Stimulated activated CD8-positive, alpha-beta memory T cell treated with anti-CD3 and anti-CD28 coated beads, Interleukin-2, amount 100 ng/mL, for 1 hour (primary cell): ENCODE measurements at places on chromosomes 12 and 14.

DNA sequence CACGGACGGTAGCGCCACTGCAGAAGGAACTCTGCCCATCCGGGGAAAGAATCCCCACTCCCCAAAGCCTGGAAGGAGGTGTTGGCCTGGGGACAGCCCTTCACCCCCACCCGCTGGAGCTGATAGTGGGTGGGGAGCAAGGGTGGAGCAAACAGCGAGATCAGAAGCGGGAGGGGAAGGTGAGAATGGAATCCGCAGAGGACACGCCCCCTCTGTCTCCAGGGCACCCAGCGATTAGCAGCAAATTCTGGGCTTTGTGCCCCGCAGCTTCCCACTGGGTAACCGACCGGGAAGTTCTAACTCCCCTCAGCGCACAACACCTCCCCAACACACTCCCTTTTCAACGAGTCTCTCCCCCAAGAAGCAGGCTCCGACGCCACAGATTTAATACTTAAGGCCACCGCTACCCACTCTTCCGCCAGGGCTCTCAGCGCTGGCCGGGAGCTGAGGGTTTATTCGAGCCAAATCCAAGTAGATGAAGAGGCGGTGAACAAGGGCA, 1.4 kb downstream of the SLC25A29 start:
- DNase-seq, result no peak

DNA sequence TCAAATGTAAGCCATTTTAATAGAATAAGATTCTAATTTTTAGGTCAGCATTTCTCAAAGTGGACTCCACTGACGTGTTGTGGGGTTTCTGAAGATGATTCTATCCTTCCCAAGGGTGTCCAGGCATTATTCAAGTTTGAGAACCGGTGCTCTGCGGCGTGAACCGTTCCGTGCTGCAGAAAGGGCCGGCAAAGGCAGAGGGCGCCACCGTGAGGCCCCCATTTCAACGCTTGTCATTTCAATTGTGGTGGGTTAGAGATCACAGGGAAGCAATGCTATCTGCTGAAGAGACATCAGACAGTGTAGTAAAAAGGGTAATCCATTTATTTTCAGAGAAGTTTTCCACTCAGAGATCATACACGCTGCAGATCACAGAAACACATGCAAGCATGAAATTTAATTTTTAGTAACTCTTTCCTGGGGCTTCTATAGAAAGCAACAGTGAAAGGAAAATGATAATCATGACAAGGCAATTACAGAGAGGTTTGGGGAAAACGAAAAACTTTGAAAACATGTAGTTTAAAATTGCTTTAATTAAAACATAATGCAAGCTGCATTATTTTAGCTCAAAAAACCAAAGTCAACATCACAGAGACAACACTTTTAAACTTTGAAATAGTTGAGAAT, 201.7 kb downstream of the EXOC5 start:
- DNase-seq, result no peak

DNA sequence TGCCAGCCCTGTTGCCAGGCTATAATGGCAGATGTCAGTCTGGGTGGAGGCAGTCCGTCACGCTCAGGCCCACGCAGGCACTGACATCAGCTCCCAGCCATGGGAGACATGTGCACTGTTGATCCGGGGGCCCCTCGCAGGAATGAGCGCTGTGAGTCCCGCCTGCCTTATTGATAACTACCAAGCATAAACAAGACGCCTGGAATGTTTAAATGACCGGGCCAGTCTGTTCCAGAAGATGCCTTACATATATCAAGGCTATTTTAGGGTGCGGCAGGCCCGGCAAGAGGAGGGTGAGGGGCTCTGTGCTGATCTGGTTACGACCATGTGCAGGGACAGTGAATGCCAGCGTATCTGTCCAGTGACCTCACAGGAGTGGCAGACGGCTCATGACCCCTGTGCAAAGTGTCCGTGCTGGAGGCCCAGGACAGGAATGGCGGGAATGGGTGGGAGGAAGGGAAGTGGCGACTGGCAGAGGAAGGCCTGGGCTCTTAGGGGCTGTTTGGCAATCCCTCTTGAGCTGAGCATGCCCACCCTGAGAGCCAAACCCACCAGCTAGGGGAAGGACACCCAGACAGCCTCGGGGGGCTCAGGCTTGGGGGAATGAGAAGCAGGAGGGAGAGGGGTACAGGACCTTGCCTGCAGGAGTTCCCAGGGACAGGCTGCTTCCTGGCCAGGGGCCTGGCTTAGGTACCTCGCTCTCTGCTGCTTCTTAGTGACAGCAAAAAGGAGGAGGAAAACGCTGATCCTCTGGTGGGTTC, 49.3 kb downstream of the DLK1 start:
- DNase-seq, result no peak

DNA sequence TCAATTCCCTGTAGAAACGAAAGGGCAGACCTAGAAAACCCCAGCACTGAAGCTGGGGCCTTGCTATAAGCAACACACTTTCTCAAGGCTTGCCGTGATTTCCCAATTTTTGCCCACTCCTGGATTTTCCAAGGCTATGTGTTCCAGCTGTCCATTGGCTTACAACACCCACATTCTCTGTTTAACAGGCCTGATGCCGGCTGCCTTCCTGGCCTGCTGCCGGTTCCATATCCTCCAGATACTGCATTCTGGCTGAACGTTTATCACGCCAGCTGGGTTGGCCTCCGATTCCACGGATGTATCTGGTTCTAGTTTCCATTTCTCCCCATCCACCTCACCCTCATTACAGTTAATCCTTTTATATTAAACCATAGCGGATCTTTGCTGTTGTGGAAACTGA, 2.0 kb upstream of the PCNX1 start:
- DNase-seq, result no peak

DNA sequence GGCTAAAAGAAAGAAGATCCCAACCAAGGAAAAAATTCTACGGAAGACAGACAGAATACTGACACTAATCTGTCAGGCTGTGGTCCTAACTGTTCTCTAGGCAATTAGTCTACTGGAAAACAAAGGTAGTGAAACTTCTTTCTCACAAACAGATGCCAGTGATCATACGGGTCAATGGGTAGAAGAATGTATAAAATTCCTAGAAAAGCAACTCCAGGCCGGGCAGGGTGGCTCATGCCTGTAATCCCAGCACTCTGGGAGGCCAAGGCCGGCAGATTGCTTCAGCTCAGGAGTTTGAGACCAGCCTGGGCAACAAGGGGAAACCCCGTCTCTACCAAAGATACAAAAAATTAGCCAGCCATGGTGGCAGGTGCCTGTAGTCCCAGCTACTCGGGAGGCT, 64.8 kb downstream of the HECTD4 start:
- DNase-seq, result no peak

GRCh38 chr14:102215071-102215470, 75.4 kb downstream of the WDR20 start:
- no peak for DNase-seq

- DNase-seq, result no peak
These were observed 678.4 kb downstream of the MED13L start for GRCh38 chr12:115598871-115599811.

DNA sequence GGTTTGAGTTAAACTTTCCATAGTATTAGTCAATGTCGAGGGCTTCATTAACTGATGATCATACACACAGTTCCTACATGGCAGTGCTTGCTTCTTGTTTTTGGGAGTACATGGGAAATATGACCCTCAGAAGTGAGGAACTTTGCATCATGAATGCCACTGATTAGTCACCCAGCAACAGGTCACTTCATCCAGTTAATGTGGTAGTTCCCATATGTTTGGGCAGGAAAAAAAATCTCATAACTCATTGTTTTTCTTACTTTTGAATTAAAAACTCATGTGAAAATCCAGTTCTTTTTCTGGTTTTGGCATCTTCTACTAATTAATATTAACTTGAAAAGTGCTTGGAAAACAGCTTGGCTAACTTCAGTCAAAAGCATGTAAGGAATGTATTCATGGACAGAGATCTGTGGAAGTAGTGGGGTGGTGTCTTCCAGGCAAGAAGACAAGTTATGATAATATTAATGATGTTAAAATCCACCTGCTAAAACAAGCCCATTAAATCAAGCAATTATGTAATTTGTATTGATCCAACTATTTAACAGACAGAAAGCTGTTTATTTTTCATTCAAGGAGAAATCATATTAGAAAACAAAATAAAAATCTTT, 309.1 kb upstream of the NAV3 start:
- no peak for DNase-seq

- DNase-seq, result no peak
These were observed 108.2 kb downstream of the SLC38A6 start for GRCh38 chr14:61089126-61089750.

- no peak for DNase-seq
These were observed 27.4 kb upstream of the GARIN6 start for GRCh38 chr12:99620159-99620479.

DNA sequence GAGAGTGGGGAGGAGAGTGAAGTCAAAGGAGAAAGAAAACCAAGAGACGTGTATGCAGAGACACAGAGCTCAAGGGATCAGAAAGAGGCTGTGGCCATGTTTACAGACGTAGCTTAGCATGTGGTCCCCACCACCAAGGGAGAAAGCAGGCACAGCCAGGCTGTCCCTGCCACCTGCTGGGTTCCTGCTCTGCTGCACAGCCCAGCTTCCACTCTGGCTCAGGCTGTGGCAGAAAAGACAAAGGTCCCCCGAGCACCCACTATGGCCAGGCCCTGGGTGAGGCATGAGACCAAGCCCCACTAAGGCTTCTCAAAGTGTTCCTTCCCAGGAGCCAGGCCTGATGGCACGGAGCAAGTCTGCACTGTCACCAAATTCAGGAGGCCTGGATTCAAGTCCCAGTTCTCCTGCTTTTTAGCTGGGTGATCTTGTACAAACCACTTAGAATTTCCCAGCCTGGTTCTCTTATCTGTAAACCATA, 25.9 kb upstream of the COL2A1 start:
- DNase-seq, result no peak

DNA sequence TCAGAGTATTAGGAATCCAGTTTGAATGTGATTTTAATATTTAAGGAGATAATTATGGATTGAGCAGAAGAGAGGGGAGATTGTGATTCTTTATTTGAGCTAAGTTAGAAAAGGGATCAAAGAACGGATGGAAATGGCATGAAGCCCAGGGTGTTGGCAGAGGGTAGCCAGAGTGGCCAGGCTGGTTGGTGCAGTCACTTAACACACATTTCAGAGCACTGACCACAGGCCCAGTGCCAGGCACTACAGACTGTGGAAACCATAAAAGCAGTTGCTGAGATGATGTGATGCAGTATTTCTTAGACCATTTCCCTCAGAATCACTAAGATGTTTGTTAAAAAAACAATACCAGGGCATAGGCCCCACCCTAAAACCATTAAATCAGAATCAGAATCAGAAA, 167.7 kb upstream of the AMIGO2 start:
- no peak for DNase-seq

DNA sequence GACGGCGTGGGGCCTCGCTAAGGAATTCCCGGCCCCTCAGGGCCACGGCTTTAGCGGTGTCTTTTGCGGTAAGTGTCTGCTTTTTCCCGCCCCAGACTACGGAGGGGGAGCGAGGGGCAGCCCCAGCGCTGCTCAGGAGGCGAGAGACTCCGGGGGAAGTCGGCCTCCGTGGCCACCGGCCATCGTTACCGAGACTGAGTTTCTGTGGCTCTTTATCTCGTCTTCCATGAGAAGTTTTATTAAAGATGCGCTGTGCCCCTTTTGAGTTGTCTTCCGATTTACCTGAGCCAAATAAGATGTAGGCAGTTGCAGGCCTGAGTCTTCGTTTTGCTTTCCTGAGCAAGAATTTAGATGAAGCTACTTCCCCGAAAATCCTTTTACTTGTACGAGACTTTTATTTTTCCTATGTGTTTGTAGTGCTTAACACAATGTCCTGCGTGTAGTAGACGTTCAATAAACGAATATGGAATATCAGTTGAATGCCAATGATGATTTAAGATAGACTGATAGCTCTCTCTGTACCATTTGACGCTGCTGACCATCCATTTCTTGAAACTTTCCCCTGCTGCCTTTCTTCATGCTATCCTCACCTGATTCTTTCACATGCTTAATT, 462 bp downstream of the SRP54 start:
- DNase-seq, result no peak

GRCh38 chr12:92206011-92206410, 60.4 kb upstream of the BTG1 start:
- DNase-seq, result no peak

DNA sequence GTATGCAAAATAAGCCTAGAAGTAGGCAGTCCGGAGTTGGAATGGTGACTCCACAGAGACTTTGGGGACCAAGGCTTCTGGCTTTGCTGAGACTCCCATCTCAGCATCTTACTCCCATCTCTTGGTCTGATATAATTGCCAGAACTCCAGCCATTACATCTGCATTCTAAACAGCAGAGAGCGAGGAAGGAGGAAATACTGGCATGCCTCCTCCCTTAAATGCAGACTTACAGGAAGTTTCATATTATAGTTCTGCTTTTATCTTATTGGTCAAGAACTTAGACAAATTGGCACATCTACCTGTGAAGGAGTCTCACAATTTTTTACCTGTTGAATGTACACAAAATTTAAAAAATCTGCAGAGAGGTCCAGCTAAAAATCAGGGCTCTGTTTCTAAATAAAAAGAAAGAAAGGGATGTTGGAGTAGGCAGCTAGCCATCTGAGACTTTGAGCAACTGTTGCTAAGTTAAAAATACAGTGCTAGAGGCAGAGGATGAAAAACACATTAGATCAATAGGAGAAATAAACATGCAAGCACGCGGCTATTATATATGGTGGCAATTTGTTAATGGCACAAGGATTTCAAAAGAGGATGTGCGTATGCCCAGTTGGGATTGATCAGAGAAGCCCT, 209.9 kb upstream of the HMGA2 start:
- no peak for DNase-seq

- no peak for DNase-seq
These were observed 89.2 kb downstream of the DAAM1 start for GRCh38 chr14:59277659-59278058.

DNA sequence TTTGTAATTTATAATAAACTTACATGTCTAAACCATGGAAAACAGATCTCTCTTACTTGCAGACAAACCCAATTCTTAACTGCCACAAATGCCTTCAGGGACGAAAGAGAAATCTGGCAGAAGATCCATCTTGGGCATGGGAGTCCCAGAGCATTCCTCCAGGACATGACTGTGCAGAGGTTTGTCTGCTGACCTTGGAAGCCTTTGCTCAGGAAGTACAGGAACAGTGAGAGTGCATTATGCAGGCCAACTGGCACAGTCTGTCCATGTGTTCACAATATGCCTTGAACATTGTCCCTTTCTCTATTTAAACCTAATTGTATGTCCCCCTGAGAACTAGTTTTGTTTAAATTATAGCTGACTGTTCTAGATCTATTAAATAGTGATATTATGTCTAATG, 467.1 kb downstream of the ATP23 start:
- no peak for DNase-seq

GRCh38 chr12:52878507-52879393, 26.1 kb downstream of the KRT8 start:
- DNase-seq, result no peak
